DMS 273 treated with DMSO at 0.1 percent for 48 hours (cell line): ENCODE measurements at places on chromosomes 6 and 20.
A peak's percentile ranks its signal among the peaks of the same experiment; 100 is the strongest.

- no peak for DNase-seq
Measured at GRCh38 chr6:41719436-41720261, 15.8 kb downstream of the TFEB start.

DNA sequence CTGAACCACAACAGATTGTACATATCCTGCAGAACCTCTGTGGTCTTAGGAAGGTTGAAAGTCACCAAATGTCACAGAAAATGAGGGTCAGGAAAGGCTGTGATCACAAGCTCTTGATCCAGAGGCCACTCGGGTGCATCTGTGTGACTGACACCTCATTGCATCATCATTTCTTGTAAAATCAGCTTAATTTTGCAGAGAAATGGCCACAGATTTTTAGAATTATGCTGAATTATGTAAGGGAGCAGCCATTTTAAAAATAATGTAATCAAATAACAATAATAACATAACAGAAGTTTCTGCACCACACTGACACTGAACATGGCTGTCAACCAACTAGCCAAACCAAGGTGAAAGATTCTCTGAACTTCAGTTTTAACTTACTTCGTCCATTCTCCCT lies 32.5 kb upstream of the PRND start:
- no peak for DNase-seq

GRCh38 chr6:13908955-13909381 lies 15.8 kb upstream of the RNF182 start:
- no peak for DNase-seq

DNA sequence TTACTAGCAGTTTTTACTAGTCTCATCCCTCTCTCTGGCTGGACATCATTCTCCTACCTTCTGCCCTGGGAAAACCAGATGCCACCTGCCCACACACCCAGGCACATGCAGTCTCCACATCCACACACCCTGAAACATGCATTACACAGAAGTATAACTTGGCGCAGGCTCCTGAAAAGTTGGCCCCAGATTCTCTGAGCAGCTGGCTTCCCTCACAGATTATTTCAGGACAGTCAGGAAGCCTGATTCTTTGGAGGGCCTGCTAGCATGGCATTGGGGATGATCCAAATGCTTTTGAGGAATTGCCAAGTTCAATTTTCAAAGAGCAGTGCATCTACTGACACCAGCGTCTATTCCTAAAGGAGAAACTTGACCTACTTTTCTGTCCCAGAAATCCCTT lies 27.8 kb upstream of the KIF16B start:
- peak; percentile 84 for DNase-seq

DNA sequence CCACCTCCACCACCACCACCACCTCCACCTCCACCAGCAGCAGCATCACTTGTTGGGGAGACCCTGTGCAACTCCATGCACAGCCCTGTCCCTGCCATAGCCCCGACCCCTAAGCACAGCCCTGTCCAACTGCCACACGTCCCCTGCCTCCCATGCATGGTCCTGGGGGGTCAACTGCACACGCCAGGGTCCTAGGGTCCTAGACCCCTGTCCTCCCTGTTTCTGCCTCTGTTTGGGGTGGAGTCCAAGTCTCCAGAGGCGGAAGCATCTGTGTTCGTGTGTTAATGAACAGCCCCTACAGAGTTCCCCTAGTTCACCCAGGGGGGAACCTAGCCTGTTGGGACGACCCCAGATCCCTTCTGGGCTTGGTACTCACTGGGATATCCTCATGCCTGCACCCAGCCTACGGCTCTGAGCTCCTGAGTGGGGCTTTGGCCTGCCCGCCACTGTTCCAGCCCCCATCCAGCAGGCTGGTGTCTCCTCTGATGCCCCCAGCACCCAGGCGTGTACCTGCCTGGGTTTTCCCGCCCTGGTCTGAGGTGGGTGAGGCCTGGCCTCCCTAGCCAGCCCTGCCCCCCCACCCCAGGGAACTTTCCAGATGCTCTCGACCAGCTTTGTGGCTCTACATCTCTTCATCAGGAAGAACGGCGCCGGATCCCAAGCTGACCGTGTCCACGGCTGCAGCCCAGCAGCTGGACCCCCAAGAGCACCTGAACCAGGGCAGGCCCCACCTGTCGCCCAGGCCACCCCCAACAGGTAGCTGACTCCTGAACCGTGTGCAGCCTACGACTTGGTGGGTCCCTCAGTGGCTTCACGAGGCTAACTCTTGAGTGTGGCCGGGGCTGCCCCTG lies 2.5 kb upstream of the TNFRSF6B start:
- no peak for DNase-seq

GRCh38 chr6:117687021-117687648 lies 11.9 kb downstream of the NUS1 start:
- no peak for DNase-seq

DNA sequence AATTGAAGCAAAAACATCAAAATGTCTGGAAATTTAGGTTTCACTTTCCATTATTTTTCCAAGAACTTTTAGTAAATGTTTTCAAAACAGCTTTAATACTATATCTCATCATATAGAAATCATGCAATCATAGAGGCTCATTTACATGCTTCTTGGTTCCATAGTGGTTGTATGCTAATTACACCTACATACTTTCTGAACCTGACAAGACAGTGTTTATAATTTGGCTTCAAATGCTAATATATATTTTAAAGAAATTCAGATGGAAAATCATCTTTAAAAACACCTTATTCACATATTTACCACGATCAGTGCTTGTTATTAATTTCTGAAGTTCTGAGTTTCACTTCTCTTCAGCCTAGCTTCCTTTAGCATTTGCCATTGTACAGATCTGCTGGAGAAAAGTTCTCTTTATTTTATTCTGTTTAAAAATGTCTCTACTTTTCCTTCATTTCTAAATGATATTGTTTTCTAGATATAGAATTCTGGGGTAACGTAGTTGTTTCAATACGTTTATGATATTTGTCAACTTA lies 89.9 kb downstream of the PLCB1 start:
- no peak for DNase-seq
